ENCODE measurements at places on chromosomes 5 and 9.

DNA sequence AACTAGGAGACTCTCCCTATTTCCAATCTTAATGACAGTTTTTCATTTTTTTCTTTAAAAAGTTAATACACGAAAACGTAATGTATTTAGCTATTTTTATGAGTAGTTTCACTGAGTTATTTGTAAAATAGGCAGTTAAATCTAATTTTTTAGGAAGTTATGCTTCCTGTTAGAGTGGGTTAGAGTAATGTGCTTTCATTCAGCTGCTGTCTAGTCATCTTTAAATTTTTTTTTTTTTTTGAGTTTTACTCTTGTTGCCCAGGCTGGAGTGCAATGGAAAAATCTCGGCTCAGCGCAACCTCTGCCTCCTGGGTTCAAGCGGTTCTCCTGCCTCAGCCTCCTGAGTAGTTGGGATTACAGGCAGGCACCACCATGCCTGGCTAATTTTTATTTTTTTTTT, 34.0 kb downstream of the CDC42SE2 start:
- no peak for DNase-seq

- no peak for DNase-seq
Measured at GRCh38 chr5:6674886-6675285, 38.3 kb upstream of the TENT4A start.

- no peak for DNase-seq
Measured at GRCh38 chr5:176802116-176802784, 8.1 kb upstream of the UNC5A start.

DNA sequence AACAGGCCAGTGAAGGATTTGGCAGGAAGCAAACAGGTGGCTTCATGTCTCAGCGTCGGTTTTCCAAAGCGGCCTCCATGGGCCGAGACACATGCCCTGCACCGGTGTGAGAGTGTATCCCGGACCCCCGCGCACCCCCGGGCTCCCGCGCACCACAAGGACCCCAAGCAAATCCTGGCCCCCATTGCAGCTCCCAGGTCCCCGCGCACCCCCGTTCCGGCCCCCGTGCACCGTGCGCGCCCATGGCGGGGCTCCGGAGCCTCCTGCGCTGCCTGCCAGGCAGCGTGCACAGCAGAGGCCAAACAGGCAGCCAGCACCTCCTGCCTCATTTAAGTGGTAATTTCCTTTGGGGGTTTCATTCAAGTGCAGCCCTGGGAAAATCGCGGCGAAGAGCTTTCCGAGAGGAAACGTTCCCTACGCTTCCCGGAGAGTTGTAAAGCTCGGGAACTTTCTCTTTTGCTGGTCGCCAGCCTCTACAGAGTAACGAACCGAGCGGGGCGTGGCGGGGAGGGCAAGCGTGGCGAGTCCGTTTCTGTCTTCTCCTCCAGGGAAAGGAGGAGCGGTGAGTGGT, 145.5 kb upstream of the SLC24A2 start:
- peak; percentile 59 for DNase-seq

DNA sequence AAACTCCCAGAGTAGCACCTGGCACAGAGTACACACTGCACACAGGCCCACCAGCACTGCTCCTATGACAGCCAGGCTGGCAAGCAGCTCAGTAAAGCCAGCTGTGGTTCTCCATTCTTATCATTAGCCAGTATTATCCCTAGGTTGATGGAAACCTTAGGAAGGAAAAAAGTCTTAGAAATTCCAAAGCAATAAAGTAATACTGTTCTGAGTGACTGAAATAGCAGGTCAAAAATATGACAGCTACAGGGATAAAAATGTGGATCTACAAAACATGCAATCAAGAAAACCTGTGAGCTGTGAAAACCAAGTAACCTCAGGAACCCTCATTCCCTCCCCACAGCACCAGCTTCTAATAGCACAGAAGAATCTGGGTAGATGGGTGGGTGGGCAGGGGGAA, 403.5 kb downstream of the SPOCK1 start:
- DNase-seq, result no peak

DNA sequence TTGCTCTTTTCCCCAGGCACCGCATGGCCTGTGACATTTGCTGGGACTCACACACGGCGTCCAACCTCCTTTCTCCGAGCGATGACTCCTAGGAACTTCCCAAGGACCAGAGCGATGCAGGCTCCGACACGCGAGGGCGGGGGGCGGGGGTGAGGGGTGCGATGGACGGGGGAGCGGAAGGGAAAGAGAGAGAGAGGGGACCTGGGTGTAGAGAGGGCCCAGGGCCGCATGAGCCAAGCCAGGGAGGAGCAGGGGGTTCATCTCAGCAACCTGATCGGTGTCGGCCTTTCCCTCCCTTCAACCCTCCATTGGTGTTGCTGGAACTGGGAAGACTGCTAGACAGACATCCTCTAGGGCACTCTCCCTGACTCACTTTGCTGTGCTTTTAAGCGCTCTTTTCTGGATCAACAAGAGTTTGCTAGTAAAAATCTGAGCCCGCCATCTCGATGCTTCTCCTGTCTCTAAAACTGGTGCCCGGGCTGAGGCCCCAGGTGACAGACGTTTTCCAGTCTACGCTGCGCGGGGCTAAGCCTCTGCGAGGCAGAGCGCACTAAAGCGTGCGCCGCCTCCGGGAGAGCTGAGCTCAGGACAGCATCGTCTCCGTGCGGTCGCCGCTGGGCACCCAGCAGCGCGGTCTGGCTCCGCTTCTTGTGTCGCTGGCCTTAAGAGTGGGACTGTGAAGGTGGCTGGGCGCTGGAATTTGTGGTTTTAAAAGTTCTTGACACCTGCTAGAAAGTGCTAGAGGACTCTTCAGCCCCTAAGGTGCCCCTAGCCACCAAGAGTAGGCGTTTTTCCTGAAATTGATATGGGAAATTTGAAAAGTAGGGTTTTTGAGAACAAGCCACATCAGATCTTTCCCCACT, 1.0 kb upstream of the TSLP start:
- peak; percentile 48 for DNase-seq

- no peak for DNase-seq
Measured at GRCh38 chr5:72369301-72369700, 49.1 kb downstream of the PTCD2 start.

GRCh38 chr5:161277011-161277410, 269.5 kb downstream of the GABRB2 start:
- no peak for DNase-seq

- DNase-seq, result peak; percentile 52
Measured at GRCh38 chr5:124343451-124343867, 403.0 kb downstream of the ZNF608 start.
